ENCODE measurements at places on chromosomes 11 and 22. TPM values are rescaled to one million over a fixed set of nuclear protein-coding genes. Genes with fewer than 3 reads are reported as not detected.

- DNase-seq: no peak
Measured at GRCh38 chr22:30837531-30837930, 131.0 kb downstream of the MORC2 start.

The OR51I1 gene
- not detected for total RNA-seq

- no peak for DNase-seq
Measured at GRCh38 chr11:64146036-64146955, 19.6 kb downstream of the MACROD1 start.

DNA sequence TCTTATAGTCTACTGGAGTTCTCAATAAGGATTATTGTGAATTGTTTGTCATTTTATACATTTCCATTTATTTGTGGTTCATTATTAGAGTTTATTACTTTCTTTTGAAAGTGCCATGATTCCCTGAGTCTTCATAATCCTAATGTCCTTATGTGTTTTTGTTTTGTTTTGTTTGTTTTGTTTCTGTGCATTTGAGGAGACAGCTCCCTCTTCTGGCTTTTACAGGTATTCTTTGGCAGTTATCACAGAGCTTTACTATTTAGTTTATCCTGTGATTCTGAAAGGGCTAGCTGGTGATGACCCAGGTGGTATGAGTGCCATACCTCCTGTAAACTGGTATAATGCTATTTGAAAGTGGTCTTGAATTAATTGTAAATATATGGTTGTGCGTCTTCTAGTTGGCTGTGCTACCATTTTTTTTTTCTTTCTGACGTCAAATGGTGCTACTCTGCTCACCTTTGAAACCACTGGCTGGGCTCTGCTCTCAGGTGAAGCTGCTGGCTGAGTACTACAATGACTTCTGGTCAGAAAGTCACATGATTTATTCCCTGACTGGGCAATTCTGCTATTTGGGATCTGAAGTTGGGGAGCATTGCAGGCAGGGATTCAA, 751.2 kb downstream of the JRKL start:
- no peak for DNase-seq

DNA sequence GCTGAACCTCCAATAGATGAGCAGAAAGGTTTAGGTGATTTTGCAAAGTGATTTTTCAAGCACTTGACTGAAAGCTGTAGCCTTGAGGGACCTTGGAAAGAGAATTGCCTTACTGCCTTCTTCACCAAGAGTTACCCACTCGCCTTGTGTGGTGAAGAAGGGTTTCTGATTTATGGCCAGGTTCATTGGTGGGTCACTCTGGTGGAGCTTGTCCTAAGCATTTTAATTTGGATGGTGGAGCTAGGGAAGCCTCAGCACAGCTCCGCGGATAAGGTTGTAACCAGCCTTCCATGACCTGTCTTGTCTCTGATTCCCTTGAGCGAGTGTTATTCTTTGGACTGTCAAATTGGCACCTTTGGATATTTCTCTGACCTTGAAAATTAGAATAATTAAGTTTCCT, 226.4 kb downstream of the FAT3 start:
- DNase-seq: no peak

GRCh38 chr22:33909911-33910310, 10.4 kb downstream of the LARGE1 start:
- no peak for DNase-seq
